ENCODE measurements at places on chromosomes 12 and 14. TPM values are rescaled to one million over a fixed set of nuclear protein-coding genes. Genes with fewer than 3 reads are reported as not detected.

DNA sequence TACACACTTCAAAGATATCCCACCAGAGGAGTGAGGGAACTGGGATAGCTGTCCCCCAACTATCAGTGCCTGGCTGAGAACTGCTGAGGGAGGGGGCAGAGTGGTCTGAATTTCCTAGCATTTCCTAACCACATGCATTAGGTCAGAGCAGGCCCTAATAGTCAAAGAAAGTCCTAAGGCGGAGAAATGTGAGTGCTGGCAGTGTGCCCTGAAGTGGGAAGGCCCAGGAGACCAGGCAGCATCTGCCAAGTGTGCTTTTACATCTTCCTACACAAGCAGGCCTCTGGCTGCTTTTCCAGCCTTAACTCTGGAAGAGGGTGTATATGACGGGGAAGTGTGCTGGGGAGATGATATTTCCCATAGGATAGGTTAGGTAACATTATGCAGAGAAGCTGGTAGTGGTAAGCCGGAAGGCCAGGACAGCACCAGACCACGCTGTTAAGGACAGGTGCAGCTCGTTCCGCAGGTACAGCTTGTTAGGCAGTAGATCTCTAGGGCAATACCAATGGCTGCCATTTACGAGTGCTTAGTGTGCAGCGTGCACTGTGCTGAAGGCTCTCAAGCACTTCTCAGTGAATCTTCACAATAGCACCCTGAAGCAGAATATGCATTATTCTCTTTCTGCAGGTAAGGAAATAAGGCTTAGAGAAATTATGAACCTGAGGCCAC lies 9.1 kb upstream of the CCDC198 start:
- DNase-seq, result no peak

GRCh38 chr12:47247418-47247817 lies 167.7 kb upstream of the AMIGO2 start:
- DNase-seq, result no peak

GRCh38 chr12:124379938-124380754 lies 85.3 kb downstream of the RFLNA start:
- no peak for DNase-seq

DNA sequence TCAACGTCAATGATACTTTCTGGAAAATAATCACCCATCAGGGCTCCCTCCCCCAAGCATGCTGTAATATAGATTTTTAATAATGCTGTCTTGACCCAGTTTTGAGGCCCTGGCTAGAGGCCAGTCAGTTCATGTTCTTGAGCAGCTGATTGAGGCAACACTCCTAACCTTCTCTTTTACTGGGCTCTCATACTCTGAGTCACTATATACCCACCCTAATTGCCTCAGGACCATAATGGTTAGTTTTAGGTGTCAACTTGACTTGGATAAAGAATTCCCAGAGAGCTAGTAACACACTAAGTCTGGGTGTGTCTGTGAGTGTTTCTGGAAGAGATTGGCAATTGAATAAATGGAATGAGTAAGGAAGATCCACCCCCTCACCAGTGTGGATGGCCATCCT lies 527.0 kb upstream of the ATP2B1 start:
- DNase-seq, result no peak

Gene ERO1A
- polyA plus RNA-seq, result 29.0 TPM

Gene KIAA0586
- polyA plus RNA-seq, result 31.2 TPM

Gene CIDEB
- 24.8 TPM for polyA plus RNA-seq
